Kidney (tissue), 22 donors: ENCODE measurements at places on chromosomes 3 and 15. TPM values are rescaled to one million over a fixed set of nuclear protein-coding genes. Genes with fewer than 3 reads are reported as not detected.

THAP10 gene
- 3.5 TPM for total RNA-seq

TNFSF10 gene
- total RNA-seq = 277 TPM

AP2M1 gene
- total RNA-seq = 329 TPM

ZMYND10 gene
- total RNA-seq = 14.2 TPM

BRK1 gene
- 130 TPM for total RNA-seq

TSC22D2 gene
- total RNA-seq = 25.3 TPM
